ENCODE measurements at places on chromosomes 16 and 17. TPM values are rescaled to one million over a fixed set of nuclear protein-coding genes. Genes with fewer than 3 reads are reported as not detected.

DNA sequence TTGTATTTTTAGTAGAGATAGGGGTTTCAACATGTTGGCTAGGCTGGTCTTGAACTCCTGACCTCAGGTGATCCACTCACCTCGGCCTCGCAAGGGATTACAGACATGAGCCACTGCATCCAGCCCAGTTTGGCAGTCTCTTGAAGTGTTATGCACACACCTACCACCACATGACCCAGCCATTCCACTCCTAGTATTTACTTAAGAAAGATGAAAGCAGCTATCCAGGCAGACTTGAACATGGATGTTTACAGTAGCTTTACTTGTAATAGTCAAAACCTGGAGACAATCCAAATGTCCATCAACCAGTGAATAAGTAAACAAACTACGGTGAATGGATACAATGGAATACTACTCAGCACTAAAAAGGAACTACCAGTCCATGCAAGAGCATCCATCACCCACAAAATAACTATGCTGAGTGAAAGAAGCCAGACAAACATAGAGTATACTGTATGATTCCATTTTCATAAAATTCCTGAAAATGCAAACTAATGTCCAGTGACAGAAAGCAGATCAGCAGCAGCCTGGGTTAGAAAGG, 37.8 kb upstream of the RASD1 start:
- H3K36me3 ChIP-seq: no peaks in the 10 kb centered on the region
- H3K27ac ChIP-seq: peak overlapping the region; percentile 30
- DNase-seq: no peak
- no peaks in the 10 kb centered on the region for H3K27me3 ChIP-seq
- no peak overlapping the region for H3K4me3 ChIP-seq
- peaks cover 11% of the 10 kb centered on the region for H3K4me1 ChIP-seq

GRCh38 chr17:81313776-81314397, 18.8 kb upstream of the SLC38A10 start:
- no peak overlapping the region for H3K4me3 ChIP-seq
- DNase-seq: no peak
- H3K36me3 ChIP-seq: no peaks in the 10 kb centered on the region

TLCD2 gene
- total RNA-seq: 24.7 TPM

RAP1GAP2 gene
- 19.4 TPM for total RNA-seq

DNA sequence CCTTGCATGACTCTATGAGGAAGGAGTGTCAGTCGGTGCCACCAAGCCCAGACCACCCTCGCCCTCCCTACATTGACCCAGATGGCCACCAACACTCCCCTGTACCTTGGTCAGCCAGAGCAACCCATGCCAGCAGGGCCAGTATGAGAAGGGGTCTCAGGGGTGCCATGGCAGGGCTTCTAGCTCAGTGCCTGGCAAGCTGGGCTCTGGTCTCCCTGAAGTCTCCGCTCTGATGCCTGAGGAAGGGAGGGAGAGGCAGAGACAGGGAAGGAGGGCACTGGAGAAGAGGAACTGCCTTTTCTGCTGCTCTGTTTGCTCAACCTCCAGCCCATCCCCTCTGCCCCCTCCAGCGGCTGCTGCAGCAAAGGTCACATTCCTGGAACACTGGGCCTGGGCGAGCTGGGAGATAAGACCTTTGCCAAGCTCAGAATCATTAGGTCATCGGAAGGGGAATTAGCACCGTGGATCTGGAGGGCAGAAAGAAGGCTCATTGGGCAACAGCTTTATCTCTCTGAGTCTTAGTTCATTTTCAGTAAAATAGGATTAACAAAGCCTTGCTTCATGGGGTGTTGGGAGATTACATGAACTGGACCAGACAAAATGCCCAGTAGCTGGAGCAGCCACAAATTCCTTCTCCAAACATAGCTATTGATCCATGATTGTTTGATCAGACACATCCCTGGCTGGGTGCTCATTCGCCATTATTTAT, at the start of gene VTN:
Gene VTN, minus strand, starts transcription at position 273 of the 709 bp plus-strand sequence. Its CDS starts 104 bp downstream, at position 169.
- no peak within 1 kb of the TSS for H3K4me3 ChIP-seq
- H3K4me1 ChIP-seq: peaks cover 33% of the 10 kb centered on the region
- H3K27me3 ChIP-seq: no peaks in the 10 kb centered on the region

- no peak for DNase-seq
- no peak overlapping the region for H3K4me3 ChIP-seq
- H3K27me3 ChIP-seq: no peaks in the 10 kb centered on the region
- H3K4me1 ChIP-seq: peaks cover 17% of the 10 kb centered on the region
- peak overlapping the region; percentile 44 for H3K27ac ChIP-seq
- no peaks in the 10 kb centered on the region for H3K36me3 ChIP-seq
These were observed 17.7 kb upstream of the RMI2 start for GRCh38 chr16:11327277-11328171.

DNA sequence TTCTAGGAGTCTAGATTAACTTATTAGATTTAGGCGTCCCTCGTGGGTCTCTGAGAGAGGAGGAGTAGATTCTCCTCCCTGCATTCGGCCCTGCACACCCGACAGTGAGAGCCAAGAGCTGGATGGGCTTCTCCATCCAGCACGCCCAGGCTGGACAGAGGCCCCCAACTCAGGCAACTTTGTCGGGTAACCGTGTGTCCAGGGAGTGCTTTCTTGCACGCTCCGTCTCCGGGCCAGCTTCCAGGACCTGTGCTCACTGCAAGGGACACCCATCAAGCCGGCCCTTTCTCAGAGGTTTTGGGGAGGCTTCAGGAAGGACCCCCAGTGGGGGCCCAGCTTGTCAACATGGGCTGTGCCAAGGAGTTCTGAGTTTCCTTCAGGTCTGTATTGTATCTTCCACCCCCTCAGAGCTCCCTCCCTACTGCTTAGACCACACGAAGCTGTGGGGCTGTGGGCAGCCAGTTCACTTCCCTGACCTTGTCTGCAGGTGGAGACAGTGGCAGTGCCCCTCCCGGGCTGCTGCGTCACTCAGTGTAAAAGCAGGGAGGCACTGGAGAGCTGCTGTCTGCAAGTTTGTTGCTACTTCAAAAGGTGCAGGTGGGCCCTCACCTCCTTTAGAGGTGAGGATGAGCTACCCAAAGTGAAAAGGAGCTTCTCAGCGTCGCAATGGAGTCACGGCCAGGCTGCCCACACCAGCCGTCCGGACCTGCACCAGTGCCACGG, 24.0 kb upstream of the C16orf78 start:
- no peaks in the 10 kb centered on the region for H3K4me1 ChIP-seq
- no peaks in the 10 kb centered on the region for H3K27me3 ChIP-seq
- no peaks in the 10 kb centered on the region for H3K36me3 ChIP-seq

GRCh38 chr17:48568499-48569239, 9.5 kb downstream of the HOXB4 start:
- peaks cover 9% of the 10 kb centered on the region for H3K4me1 ChIP-seq
- H3K4me3 ChIP-seq: no peak overlapping the region
- no peak for DNase-seq
- H3K36me3 ChIP-seq: no peaks in the 10 kb centered on the region

GRCh38 chr16:391885-392335, 5.1 kb upstream of the NME4 start:
- H3K4me1 ChIP-seq: peaks cover 7% of the 10 kb centered on the region
- H3K27ac ChIP-seq: no peak overlapping the region
- H3K4me3 ChIP-seq: no peak overlapping the region
- no peaks in the 10 kb centered on the region for H3K27me3 ChIP-seq
- peak; percentile 91 for DNase-seq
- no peaks in the 10 kb centered on the region for H3K36me3 ChIP-seq

GRCh38 chr16:86217001-86217890, 293.1 kb upstream of the FOXF1 start:
- H3K4me1 ChIP-seq: peaks cover 14% of the 10 kb centered on the region
- H3K36me3 ChIP-seq: no peaks in the 10 kb centered on the region
- H3K27me3 ChIP-seq: no peaks in the 10 kb centered on the region
- no peak overlapping the region for H3K27ac ChIP-seq

DNA sequence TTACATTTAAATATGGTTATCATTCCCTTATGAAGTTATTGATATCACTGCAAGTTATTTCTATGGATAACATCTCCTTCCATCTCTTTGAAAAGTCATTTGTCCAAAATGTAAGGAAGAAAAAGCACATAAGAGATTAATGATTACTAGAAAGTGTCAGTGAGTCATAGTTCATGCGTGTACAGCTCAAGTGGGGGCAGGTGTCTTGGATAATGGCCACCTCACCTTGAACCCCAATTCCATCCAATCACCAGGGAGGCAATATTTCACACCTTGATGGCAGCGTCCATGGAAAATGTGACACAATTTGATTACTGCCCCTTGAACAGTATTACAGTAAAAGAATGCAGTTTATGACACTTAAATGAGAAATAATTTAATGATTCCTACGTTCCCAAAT, 358.3 kb upstream of the SOX9 start:
- no peak for DNase-seq
- H3K4me1 ChIP-seq: no peaks in the 10 kb centered on the region
- H3K27ac ChIP-seq: no peak overlapping the region
- no peak overlapping the region for H3K4me3 ChIP-seq
- no peaks in the 10 kb centered on the region for H3K36me3 ChIP-seq

All from upper lobe of left lung (tissue), 6 donors.